H9 (cell line): ENCODE measurements at places on chromosomes 1 and 21.
A peak's percentile ranks its signal among the peaks of the same experiment; 100 is the strongest.

DNA sequence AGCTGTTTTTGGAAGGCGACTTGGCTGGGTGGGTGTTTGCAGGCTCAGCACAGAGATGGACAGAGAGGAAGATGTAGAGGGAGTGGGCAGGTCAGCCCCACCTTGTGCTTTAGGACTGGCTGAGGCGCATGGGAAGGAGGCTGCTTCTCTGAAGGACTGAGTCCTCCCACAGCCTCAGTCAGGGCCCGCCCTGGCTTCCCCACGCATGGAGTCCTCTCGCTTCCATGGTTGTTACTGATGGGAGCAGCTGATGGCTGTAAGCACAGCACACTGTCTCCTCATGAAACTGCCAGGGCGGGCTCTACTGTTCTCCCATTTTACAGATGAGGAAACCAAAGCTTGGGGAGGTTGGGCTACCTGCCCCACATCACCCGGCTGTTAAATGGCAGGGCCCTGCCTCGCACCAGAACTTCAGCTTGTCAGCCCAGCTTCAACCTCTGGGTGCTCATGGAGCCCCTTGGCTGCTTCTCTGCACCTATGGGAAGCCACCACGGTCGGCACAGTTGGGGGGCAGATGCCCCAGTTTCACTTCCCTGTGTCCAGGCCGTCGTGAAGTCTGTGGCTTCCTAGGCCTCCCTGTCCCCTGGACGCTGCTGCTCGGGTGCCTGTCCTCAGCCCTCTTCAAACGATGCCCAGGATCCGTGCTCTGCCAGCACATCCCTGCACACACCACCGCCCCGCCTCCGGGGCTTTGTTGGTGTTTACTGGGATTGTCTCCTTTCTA lies 2.4 kb downstream of the TMEM201 start:
- DNase-seq: no peak

GRCh38 chr1:12776801-12777557 lies 3.4 kb downstream of the PRAMEF12 start:
- no peak for DNase-seq

GRCh38 chr1:199976496-199977144 lies 50.9 kb upstream of the NR5A2 start:
- DNase-seq: peak; percentile 38

- peak; percentile 52 for DNase-seq
Measured at GRCh38 chr1:86704972-86705664, 742 bp downstream of the SH3GLB1 start.

DNA sequence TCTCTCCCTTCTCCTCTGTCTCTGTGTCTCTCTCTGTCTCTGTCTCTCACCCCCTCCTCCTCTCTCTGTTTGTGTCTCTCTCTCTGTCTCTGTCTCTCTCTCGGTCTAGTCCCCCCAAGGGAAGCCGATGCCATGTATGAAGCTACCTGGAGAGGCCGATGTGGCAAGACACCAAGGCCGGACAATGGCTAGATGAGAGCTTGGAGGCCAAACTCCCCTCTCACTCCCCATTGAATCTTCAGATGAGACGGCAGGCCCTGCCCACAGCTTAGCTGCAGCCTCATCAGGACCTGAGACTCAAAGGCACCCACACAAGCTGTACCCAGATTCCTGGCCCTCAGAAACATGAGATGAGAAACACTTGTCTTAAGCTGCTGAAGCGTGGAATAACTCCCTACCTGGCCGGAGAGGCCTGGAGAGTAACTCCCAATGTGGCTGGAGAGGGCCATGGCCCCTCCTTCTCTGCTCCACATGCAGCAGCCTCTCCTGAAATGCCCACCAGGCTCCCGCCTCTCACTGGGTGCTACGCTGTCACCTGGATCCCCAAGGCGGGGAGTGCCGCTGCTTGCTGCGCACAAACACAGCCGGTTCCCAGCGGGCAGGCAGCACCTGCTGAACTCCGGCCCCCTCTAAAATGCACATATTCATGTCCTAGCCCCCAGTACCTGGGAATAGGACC lies 7.8 kb upstream of the ACTRT2 start:
- no peak for DNase-seq

DNA sequence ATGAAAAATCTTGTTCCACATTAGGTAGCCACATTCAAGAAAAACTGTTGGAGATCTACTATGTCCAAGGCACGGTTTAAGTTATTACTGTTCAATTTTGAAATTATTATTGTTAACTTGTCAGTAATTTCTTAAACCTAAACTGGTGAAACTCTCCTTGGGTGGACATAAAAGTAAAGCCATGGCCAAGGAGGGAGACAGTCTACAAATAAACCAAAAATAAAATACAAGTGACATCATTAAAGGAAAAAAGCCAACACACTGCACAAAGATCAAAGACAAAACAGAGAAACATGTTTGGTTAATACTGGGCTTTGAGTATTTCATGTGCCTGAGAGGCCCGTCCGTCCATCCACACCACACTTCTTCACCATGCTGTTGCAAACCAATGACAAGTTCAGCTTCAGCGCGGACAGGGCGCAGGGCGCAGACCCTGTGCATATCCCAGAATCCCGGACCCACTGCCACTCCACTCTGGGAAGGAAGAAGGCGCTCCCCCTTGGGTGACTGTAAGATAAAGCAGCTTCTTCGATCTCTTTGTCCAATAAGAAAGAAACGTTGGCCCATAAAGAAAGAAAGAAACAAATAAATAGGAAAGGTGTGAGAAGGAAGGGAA lies 918 bp upstream of the RASAL2 start:
- DNase-seq: no peak

DNA sequence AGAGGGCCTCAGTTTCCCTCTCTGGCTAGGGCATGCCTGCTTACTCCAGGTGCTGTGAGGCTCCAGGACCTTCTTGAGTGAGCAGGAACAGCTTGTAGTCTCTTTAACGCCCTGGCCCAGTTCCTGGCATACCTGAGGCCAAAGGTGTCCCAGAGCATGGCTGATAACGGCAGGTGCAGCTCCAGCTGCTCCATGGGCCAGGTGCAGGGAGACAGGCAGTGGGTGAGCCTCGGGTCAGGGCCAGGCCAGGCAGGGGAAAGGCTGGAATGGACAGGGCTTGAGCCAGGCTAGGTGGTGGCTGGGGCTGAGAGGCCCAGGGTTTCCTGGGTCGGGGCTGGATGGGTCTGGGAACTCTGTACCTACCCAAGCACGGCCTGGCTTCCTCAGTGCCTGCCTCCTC lies 18.3 kb downstream of the EDN2 start:
- no peak for DNase-seq

GRCh38 chr21:31182231-31183140 lies 144.2 kb upstream of the KRTAP19-8 start:
- no peak for DNase-seq

GRCh38 chr1:32388641-32389040 lies 5.6 kb downstream of the BSDC1 start:
- no peak for DNase-seq

- DNase-seq: no peak
Measured at GRCh38 chr1:92563457-92564216, 76.9 kb upstream of the GFI1 start.

GRCh38 chr1:235995511-235995910 lies 69.4 kb downstream of the NID1 start:
- DNase-seq: no peak

- no peak for DNase-seq
Measured at GRCh38 chr1:153869486-153869885, 53.3 kb downstream of the GATAD2B start.

DNA sequence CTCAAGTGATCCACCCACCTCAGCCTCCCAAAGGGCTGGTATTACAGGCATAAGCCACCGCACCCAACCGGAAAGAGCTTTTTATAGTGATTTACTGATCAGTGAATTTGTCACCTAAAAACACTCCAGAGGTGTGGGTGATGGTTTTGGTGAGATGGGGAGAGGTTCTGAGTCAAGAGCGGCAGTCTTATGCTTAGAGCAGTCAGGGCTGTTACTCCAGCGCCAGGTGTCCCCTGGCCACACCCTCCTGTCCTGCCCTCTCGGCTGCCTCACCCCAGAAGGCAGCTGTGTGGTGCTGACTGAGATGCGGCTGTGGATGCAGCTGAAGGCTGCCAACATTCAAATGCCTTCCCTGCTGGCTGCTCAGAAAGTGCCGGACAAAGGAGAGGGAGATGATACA lies 94.5 kb upstream of the LPGAT1 start:
- peak; percentile 67 for DNase-seq

- DNase-seq: no peak
Measured at GRCh38 chr1:185016880-185017279, 28.5 kb upstream of the RNF2 start.

- no peak for DNase-seq
Measured at GRCh38 chr1:152683846-152684245, 2.1 kb upstream of the LCE2B start.

DNA sequence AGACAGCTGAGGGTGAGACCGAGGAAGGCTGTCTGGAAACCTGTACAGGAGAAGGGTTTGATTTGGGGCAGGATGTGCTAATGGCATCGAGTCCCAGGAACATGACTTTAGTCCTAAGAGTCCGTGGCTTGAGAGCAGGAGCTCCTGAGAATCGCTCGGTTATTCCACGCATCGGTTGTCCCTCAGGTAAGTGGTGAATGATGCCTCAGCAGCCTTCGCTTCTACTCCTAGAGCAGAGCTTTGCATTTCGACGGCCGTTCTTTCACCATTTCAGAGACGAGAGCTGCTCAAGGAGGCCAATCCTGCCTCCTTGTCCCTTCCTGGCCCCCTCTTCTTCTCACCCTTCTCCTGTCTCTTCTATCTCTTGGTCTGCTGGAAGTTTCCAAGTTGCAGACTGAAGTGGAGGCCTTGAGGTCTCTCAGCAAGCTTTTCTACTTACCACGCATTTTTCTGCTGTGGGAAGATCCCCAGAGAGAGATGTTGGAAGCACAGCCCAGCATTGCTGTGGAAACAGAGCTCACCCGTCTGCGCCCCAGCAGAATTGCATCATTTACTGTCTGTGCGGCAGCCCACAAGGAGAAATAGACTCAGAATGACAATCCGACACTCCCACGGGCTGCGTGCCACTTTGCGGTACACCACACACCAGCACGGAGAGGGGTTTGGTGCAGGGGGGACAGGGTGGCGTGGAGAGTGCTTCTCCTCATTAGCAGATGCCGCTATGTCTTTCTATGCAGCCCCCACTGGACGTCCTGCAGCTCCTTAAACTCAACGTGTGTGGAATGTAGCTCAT lies 270.7 kb upstream of the C1orf174 start:
- no peak for DNase-seq
